ENCODE measurements at places on chromosomes 12 and 14.

DNA sequence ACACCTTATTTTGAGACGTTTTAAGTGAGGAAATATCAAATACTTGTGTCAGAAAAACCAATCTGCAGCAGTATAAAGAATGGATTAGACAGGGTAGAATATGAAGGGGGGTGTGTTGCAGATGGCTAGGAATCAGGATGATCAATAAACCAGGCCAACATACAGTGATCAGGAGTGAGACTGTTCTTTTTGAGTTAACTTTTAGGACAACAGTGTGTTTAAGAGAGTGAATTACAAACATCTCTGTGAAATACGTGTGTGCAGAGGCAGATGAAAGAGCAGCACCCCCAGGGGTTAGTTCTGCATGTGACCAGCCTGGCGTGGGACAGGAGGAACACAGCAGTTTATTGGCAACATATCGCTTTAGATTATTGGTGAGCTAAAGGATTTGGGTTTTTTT lies 10.6 kb upstream of the NRDE2 start:
- no peak for DNase-seq

DNA sequence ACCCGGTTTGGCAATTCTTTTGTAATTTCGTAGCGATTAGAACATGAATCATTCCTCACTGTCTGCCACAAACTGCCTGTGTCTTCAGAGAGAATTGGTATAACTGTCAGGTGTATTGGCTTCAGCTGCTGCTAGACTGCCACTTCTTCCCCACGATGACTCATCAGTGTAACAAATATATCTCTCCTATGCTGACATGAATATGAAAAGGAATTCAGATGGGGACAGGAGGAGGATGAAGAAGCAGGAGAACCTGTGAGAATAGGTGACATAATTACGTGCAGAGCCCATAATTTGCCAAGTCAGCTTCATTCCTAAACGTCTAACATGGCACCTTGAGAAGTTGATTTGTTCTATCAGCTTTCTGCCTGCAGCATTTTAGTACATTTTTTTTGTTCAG lies 64.9 kb downstream of the FRMD6 start:
- no peak for DNase-seq

- no peak for DNase-seq
These were observed 164.2 kb downstream of the CHST11 start for GRCh38 chr12:104620837-104621531.

DNA sequence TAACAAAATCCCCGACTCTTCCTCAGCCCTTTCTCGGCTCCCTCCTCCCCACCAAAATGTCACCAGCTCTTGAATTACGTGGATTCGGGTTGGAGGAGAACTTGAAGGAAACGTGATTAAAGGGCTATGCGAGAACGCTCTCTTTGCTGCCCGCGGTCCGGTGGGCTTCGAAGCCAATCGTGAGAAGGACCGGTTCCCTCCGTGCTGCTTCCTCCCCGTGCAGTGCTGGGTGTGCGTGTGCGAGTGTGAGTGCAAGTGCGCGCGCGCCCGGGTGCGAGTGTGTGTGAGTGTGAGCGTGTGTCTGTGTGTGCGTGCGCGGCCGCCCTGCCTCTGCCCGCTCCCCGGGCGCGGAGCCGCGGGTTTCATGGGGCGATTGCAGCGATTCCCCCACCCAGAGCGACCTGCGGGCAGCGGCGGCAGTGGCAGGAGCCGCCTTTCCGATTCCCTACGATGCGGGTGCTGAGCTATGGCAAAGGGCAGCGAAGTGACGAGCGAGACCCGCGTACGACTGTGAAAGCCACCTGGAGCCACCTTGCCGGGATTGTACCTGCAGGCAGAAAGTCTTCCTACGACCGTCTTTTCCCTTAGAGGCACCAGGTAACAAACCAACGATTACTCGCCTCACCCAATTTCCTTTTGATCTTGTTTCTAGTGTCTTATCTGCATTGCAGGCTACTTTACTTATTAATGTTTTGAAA lies 1.4 kb downstream of the LRFN5 start:
- DNase-seq, result no peak

- no peak for DNase-seq
These were observed 232.9 kb upstream of the CPNE8 start for GRCh38 chr12:39138268-39138667.

DNA sequence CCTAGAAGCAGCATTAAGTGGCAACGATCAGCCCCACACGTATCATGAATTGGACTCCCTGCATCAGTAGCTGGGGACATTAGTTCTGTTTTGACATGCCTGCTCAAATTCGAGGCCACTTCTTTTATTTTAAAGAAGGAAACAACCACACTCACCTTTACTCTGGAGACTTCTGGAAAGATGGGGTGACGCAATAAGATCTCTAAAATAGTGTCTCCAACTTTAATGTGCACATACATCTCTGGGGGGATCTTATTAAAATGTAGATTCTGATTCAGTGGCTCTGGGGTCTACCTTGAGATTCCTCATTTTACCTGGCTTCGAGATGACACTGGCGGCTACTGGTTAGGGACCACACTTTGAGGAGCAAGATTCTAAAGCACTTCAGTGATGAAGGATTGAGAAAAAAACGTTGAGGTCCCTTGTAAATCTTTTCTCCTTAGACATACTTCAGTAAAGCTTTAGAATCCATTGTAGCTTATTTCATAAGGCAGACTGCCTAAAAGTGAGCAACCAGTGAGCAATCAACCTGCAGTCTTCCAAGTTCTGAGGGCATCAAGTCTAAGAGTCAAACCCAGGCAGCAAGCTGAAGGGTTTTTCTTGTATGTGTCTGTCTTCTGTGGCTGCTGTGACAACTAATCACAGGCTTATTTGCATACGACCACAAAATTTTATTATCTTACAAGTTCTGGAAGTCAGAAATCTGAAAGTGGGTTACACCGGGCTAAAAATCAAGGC lies 718.6 kb upstream of the TBX3 start:
- no peak for DNase-seq

GRCh38 chr12:19205120-19205519 lies 75.6 kb downstream of the PLEKHA5 start:
- no peak for DNase-seq

DNA sequence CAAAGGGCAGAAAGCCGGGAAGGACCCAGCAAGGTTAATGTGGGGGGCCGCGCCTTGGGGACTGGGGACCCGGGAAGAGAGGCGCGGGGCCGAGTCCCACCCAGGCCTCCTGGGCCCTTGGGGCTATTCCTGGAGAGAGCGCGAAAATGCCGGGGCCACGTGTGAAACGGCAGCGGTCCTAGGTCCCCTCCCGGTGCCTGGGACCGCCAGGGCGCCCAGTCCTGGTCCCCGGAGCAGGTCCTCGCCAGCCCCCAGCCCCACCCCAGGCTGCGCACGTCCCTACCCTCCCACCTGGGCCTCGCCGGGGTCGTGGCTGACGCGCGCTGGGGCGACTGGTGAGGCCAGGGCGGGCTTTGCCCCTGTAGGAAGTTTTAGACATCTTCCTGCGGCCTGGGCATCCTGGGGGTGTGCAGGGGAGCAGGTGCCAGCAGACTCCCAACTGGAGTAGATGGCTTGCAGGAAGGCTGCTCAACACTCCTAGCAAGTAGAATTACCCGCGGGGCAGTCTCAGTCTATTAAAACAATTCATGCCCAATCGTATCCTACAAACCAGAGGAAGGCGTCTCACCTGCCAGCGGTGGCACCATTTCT lies 708 bp downstream of the FAR2 start:
- no peak for DNase-seq

DNA sequence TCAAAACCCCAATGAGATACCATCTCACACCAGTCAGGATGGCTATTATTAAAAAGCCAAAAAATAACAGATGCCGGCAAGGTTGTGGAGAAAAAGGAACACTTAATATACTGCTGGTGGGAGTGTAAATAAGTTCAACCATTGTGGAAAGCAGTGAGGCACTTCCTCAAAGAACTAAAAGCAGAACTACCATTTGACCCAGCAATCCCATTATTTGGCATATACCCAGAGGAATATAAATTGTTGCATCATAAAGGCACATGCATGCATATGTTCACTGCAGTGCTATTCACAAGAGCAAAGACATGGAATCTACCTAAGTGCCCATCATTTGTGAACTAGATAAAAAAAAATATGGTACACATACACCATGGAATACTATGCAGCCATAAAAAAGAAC lies 59.9 kb downstream of the MGST1 start:
- no peak for DNase-seq

DNA sequence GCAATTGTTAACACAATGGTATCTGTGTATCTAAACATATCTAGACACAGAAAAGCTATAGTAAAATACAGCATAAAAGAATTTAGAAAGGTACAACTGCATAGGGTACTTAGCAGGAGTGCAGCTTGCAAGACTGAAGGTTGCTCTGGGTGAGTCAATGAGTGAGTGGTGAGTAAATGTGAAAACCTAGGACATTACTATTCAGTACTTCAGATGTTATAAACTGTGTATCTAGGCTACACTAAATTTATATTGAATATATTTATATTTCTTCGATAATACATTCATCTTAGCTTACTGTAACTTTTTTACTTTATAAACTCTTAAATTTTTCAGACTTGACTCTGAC lies 409.0 kb upstream of the DCN start:
- DNase-seq, result no peak

GRCh38 chr12:116104167-116104767 lies 173.2 kb downstream of the MED13L start:
- DNase-seq, result no peak

DNA sequence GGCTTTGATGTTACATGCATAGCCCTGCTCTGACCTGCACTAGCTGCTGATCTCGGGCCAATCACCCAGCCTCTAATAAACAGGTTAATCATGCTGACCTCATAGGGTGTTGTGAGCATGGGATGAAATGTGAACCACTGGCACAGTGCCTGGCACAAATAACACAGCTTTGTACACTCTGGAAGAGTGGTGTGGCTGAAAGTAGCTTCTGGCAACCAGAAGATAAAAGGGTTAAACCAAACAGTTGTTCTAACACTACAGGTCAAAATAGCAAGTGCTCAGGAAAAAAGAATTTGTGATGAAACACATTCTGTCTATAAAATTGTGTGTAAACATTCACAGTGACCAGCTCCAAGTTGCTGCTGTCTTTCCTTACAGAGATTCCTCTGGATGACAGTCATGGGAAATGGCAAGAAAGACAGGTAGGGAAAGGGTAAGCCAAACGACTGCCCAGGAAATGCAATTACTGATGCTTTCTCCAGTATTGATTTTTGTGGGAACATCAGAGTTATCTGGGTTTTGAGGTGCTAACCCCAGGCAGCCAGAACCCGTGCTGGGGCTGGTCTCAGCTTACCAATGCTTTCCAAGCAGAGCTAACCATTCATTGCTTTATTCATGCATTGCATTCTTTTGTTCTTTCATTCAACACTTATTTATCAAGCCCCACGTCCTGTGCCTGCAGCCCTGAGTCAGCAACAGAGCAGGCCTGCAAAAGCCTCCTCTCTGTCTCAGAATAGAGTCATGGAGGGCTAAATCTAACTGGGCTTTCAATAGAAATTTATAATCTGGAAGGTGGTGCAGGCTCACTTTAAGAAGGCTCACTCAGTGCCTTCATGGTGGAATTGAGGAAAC lies 38.1 kb upstream of the CAPRIN2 start:
- DNase-seq, result no peak

GRCh38 chr12:103024650-103025049 lies 67.2 kb downstream of the ASCL1 start:
- DNase-seq, result no peak

DNA sequence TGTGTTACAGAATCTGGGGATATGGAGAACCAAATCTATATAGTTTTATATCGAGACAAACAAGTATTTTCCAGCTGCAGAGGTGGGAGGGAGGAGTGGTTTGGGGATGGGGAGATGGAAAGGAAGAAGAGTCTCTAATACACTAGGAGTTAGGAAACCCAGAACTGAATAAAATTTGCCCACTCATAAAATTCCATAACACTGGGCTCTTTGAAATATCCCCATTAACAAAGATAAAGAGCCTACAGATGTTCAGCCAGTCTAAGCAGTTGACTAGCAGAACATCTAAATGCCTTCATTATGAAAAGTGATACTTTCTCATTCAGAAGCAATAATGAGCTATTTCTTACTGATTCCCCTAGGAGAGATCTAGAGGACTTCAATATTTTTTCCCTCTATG lies 151.7 kb upstream of the GZMB start:
- no peak for DNase-seq

Measured in activated T-cell treated with anti-CD3 and anti-CD28 coated beads for 1 hour (primary cell).